Muscle of leg (tissue), 16 donors: ENCODE measurements at places on chromosomes 12 and 14.

DNA sequence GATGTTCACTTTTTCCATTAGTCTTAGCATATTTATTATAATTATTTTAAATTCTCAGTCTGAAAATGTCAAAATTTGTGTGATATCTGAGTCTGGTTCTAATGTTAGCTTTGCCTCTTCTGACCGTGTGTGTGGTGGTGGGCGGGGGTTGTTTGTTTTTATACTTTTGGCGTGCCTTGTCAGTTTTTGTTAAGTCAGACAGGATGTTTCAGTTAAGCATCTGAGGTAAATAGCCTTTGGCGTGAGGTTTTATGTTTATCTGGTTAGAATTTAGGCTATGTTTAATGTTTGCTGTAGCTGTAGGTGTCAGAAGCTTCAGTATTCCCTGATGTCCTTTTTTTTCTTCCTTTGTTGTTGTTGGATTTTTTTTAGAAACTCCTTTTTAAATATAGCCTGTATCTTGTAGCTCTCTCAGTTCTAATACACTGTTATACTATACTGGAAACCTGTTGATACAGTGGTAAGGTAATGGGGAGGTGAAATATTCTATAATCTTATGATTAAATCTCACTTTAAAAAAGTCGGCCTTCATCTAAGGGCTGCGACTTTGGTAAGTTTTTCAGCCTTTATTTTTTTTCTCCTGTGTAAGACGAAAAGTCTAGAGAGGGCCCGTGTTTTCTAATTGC, 111.6 kb downstream of the SCAF11 start:
- no peak for DNase-seq

GRCh38 chr12:25585662-25586061, 32.6 kb upstream of the LMNTD1 start:
- peak; percentile 17 for DNase-seq

GRCh38 chr14:71011479-71011878, 104.2 kb downstream of the PCNX1 start:
- DNase-seq = no peak

DNA sequence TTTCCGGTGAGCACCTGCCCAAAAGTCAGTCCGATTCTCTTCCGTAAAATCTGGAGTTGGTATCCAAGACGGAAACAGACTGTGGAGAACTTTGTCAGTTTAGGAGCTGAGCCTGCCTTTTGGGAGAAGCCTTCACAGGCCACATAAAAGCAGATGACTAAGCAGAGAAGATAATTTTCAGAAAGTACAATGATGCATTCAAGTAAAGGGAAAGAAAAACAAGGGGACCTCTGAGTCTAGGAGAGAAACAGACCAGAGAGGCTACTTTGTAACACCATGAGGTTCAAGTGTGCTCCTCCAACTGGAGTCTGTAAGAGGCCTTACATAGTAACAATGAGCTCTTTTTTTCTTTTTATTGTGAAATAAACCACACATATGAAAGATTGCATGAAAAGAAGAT, 21.1 kb downstream of the TMED8 start:
- DNase-seq = no peak

DNA sequence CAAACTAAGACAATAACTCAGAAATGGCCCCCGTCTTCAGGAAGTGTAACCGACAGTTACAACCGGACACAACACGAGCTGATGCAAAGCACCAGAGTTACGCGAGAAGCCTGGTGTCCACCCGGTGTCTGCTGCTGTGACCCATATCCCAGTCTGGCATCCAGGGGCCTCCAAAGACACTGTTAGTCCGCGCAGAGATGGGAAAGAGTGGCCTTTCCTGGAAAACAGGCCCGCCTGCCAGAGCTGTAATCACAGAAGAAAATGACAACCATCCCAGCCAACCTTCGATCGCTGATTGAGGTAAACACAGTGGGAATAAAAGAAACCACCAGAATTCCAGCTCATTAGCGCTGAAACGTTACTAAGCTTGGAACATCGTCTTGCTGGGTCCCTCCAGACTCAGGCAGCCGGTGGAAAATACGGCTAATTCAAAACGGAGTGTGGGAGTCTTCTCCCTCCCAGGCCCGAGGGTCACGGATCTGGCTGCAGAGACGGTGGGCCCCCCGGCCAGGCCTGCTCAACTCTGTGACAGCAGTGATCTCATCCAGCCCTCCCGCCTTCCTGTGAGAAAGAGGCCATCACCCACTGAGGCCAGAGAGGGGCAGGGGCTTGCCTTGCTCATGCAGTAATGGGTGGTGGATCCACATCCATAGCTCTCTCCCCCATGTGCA, 273.9 kb upstream of the RTL1 start:
- peak; percentile 94 for DNase-seq

DNA sequence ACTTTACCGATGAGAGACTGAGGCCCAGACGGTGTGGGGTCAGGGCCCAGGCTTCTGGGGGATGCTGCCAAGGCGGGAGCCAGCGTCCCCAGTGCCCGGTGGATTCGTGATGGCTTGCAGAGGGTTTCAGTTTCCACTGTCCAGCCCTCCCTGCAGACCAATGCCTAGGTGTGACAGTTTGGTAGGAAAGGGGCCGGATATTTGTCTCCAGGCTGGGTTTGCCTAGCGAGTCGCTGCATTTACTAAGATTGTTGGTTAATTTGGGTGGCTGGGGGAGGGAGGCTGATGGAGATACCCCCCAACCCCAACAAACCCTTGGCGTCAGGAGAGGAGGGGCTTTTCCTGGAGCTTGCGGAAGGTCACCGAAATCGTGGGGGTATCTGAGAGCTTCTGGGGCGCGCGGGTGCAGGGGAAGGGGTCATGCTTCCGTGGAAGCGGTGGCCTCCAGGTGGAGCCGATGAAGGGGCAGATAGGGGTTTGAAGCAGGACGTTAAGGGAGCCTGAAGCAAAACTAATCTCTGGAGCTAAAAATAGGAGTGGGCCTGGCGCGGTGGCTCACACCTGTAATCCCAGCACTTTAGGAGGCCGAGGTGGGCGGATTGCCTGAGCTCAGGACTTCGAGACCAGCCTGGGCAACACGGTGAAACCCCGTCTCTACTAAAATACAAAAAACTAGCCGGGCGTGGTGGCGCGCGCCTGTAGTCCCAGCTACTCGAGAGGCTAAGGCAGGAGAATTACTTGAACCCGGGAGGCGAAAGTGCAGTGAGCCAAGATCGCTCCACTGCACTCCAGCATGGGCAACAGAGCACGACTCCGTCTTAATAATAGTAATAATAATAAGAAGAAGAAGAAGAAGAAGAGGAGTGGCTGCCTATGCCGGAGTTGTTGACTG, 1.1 kb upstream of the CDC42BPB start:
- peak; percentile 43 for DNase-seq

GRCh38 chr12:57223191-57224165, 6.0 kb upstream of the SHMT2 start:
- DNase-seq = no peak

- peak; percentile 47 for DNase-seq
Measured at GRCh38 chr12:42372154-42372791, 46.3 kb downstream of the PPHLN1 start.

- DNase-seq = no peak
Measured at GRCh38 chr12:123099560-123100192, 51.2 kb downstream of the PITPNM2 start.
